ENCODE measurements at places on chromosomes 11 and 22. TPM values are rescaled to one million over a fixed set of nuclear protein-coding genes. Genes with fewer than 3 reads are reported as not detected.

The ZNF280B gene
- total RNA-seq = 1.2 TPM

The ANGPTL5 gene
- total RNA-seq = not detected

The ALDH3B1 gene
- total RNA-seq = 41.3 TPM

The OR10A2 gene
- total RNA-seq = not detected

The PRDM10 gene
- total RNA-seq = 5.9 TPM

The FAM180B gene
- total RNA-seq = not detected
